ENCODE measurements at places on chromosomes 13 and 19.
A peak's percentile ranks its signal among the peaks of the same experiment; 100 is the strongest.

- no peak for DNase-seq
Measured at GRCh38 chr19:48318286-48318987, 6.9 kb upstream of the EMP3 start.

DNA sequence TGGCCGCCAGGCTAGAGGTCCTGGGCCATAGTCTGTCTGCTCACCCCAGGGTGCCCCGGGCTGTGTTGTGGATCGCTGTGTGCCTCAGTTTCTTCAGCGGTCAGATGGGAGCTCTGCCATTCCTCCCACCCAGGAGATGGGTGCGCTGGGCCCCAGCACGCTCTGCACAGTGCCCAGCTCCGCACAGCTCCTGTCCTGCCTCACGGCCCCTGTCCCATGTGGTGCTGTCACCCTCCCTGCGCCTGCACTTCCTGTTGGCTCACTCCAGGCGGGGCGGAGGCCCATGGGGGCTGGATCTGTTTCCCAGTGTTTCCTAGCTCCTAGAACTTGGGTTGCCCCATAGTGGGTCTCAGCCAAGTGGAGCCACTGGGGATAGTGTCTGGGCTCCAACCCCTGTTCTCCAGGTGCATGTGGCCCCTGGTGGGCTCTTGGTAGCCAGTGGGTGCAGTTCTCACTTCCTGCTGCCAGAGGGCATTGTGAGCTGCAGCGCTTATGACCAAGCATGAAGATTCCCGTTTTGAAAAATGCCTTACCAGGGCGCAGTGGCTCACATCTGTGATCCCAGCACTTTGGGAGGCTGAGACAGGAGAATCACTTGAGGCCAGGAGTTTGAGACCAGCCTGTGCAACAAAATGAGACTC is 69.8 kb downstream of the KDM4B start:
- DNase-seq, result no peak

GRCh38 chr13:36339600-36340155 is 6.5 kb downstream of the SPART start:
- no peak for DNase-seq

DNA sequence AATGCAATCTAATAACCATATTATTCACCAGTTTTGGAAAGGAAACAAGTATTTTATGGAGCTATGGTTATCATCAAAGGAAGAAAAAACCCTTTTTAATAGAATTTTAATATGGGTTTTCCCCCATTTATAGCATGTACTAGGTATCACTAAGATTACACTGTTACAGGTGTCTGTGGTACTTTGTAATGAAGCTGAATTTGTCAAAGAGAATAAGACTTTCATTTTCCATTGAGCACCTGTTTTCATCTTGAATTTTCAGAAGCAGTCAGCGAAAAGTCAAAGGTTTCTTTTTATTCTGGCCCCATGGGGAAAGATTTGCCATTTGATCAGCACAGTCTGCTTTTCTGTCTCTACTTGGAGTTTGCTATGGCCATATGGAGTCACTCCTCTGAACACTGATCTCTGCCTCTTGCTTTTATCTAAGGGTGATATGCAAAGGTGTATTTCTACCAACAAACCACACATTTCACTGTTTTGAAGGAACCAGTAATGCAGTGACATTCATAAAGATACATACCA is 590.0 kb downstream of the DCT start:
- no peak for DNase-seq

DNA sequence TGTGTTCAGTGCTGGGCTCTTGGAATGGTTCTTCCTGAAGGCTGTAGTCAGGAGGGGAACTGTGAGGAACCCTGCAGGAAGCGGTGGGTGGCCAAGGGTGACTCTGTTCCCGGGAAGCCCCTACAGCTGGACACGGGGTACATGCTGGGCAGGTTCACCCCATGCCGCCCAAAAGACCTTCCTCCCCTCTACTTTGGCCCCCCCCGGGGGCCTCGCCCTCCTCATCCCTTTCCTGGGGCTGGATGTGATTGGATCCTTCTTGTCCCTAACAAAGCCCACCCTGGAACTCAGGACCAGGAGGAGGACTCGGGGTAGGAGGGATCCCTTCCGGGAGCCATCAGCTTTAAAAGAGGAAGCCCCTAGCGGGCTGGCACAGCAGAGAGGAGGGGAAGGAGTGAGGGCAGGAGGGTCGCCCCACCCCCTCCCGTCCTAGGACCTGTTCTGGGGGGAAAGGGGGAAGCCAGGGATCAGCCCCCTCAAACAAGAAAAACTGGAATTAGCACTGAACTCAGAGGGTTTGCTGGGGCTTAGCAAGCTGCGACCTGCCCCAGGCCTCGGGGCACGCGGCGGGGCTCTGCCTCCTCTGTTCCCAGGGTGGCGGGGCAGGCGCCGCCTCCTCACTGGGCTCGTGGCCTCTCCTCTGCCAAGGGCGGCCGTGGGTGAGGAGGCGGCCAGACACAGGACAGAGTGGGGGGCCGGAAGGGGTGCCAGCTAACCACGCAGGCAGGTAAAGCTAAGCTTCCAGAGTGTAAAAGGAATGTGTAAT is 4.0 kb downstream of the CEBPA start:
- no peak for DNase-seq

DNA sequence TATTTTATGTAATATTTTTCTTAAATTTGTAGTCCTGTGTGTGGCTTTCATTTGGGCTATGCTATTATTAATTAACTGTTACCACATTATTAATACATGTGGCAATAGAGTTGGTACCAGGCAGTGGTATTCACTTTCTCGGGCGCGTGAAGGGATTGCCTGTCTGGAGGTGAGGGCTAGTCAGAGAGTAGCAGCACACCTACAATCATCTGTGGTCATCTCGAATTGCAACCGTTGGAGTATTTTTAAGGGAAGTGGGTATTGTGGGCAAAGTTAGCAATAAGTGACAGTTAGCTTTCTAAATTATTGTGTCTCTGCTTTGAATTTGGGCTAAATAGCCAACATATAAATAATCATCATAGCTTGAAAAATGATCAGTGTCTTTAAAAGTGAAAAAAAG is 20.0 kb upstream of the GPR18 start:
- DNase-seq, result no peak

DNA sequence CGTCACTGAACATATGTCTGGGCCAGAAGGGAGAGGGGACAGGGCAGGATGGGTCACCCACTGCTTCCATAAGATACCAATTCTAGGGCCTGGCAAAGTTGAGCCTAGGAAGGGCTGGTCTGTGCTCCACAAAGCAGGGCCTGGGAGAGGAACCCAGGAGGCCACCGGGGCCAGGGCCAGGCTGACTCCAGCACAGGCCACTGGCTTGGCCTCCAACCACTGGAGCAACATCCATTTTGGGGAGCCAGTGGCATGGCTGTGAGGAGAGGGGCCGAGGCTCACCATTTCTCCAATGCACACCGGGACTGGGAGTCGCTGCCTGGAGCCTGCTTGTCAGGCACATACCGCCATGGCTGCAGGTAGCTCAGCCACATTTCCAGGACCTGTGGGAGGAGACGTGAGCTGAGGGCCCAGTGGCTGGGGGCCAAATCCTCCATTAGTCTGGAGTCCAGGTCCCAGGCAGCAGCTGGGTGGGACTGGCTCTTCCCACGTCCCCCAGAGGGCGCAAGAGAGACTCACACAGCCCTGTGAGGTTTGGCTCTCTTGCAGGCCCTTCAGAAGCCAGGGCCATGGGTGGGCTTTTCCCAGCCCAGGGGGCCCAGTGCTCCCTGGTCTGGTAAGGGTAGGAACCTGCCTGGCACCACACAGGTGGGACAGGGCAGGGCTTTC is 27.7 kb downstream of the TUBA3C start:
- peak; percentile 4 for DNase-seq

- no peak for DNase-seq
Measured at GRCh38 chr13:41408746-41409145, 48.6 kb upstream of the RGCC start.

DNA sequence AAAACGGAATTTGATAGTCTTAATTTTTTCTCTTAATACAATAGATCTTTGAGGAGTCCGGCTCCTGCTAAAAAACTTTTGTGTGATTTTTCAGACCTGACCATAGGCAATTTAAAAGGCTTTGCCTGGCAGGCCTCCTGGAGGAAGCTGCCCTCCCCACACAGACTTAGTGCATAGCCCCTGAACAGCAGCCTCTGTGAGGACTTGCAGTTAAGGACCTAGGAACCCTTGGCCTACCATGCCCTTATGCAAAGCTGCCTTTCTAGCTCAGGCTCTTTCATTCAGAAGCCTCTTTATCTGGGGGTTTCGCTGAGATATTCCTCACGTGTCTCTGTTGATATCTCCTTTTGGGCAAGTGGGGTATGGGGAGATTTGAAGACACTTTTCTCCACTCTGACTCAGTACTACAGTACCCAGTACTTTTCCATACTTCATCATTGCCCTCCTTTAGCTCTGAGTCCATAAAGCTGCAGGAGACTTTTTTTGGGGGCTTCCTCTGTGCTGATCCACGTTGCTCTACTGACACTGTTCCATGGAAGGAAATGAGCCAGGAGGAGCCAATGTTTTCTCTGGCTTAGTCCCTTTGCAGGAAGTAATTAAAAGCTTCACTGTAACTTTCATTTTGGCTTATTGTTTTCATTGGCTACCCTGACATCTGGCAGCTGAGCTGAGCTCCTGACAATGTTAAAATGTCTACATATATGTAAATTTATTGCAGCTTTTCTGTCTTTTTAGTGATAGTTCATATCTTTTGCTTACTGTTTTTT is 283.1 kb downstream of the TDRD3 start:
- DNase-seq, result no peak

GRCh38 chr13:69683921-69684686 is 423.5 kb upstream of the ATXN8OS start:
- no peak for DNase-seq

- no peak for DNase-seq
Measured at GRCh38 chr13:106373304-106373988, 162.0 kb downstream of the EFNB2 start.

GRCh38 chr13:113976711-113977684 is 3.1 kb upstream of the C13orf46 start:
- DNase-seq, result no peak

DNA sequence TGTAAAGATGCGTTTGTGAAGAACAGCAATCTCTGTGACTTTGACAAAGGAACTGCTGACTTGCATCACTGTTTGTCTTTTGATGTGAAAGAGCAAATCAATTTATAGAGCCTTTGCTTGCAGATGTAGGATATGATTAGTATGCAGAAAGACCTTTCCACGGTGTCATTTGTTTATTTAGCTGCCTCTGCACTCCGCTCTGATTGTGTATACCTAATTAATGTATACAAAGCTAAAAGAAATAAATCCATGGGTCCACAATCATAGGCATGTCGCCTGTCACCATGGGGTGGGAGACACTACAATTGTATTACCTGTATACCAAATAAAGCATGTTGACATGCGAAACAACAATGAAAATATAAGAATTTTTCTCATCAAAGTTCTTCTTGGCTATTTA is 410.7 kb downstream of the MZT1 start:
- DNase-seq, result no peak

DNA sequence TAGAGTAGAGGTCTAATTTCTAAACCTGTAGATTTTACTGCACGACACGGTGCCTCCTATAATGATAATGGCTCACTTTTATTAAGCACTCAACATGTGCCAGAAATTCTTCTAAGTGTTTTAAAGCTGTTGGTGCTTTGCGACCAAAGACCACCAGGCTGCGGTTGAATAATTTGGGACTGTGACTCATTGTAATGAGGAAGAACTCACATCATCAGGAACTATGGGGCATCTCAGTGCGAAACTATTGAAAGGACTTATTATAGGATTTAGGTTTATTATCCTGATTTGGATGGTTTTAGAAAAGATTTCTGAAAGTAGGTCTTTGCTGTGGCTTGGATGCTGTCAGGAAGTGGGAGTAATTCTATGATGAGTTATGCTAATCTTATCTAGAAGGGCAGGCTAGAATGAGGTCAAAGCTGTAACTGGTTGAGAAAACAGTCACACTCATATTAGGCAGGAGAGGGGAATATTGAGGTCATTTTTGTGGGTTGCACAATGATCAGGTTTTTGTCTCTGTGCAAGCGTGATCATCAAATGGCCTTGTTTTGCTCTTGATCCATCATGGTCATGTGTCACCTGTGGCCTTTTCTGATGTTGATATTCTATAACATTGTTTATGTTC is 266.8 kb downstream of the PCDH20 start:
- DNase-seq, result no peak

DNA sequence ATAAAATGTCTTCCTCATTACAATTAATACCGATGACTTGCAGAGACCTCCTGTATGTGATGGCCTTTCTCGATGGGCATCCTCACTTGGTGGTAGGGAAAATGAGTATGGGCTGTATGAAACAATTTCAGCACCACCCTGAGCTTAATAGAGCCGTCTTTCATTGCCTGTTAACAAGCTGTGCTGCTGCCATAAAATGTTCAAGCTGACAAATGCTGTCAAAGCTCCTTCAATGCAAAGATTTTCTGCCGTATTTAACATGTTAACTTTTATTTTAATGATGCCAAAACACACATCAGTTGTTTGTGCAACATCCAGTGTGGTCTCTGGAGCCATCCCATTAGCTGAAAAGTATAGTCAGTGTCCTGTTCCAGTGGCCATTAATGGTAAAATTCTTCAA is 110.1 kb downstream of the GPC6 start:
- no peak for DNase-seq

- no peak for DNase-seq
Measured at GRCh38 chr13:110499621-110500281, 61.8 kb downstream of the RAB20 start.

GRCh38 chr13:74646091-74646490 is 511.9 kb upstream of the KLF12 start:
- DNase-seq, result no peak

GRCh38 chr19:35905178-35905727 is 2.8 kb downstream of the TYROBP start:
- DNase-seq, result no peak

DNA sequence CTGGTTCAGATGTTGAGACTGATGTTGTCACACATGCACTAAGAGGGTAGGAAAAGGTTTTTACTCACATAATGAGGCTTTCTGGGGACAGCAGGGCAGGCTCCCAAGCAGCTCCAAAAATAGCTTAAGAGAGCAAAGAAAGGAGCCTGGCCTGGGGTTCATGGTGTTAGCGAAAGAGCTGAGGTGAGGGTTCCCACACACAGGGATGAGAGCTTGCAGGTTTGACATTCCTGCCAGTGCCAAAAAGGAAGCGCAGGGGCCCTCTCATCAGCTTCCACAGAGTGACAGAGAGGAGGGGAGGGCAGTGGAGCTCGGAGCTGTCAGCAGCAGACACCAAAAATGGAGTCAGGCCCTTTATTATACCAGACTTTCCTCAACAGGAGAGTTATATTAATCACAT is 65.5 kb upstream of the FAM216B start:
- no peak for DNase-seq

DNA sequence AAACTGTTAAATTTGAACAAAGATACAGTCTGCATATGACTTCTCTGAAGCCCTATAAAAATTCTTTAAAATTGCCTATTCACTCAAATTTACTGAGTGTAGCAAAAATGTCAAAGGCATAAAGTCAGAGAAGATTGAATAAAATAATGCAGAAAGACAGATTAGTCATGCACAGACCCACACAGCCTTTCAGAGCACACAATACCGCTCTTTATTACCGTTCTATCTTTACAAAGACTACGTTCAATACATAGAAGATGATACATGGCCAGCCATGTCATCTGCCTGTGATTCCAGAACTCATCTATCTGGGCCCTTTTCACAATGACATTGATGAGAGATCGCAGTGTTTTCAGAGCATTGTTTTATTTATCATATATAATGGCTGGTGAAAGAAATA is 107.2 kb downstream of the URI1 start:
- DNase-seq, result no peak

- no peak for DNase-seq
Measured at GRCh38 chr13:63425131-63425530, 2009.5 kb upstream of the PCDH20 start.

Measured in stimulated activated CD4-positive, alpha-beta T cell treated with anti-CD3 and anti-CD28 coated beads, Interleukin-1b, Interleukin-23, amount 100 ng/mL, for 24 hours (primary cell).